ENCODE measurements at places on chromosomes 16 and 17. TPM values are rescaled to one million over a fixed set of nuclear protein-coding genes. Genes with fewer than 3 reads are reported as not detected.

Gene OTOP3
- total RNA-seq, result not detected

Gene ASPHD1
- not detected for total RNA-seq

Gene KRTAP9-2
- total RNA-seq, result not detected

Gene MARVELD3
- not detected for total RNA-seq

Gene KRT39
- total RNA-seq, result not detected

Gene NXN
- total RNA-seq, result 0.52 TPM

Gene RSL1D1
- 239 TPM for total RNA-seq

Gene CCL8
- not detected for total RNA-seq

Gene CCDC144A
- total RNA-seq, result 3.8 TPM

Gene SLFN13
- total RNA-seq, result 15.1 TPM

Gene KRTAP4-4
- not detected for total RNA-seq

Gene SLC6A4
- total RNA-seq, result 1.4 TPM

Gene BAHCC1
- total RNA-seq, result 2.0 TPM

Gene ICAM2
- total RNA-seq, result 40.1 TPM

Gene ITGB3
- 66.3 TPM for total RNA-seq

Gene CCL16
- not detected for total RNA-seq

Gene ANKRD40CL
- 0.21 TPM for total RNA-seq

Gene KRTAP9-4
- not detected for total RNA-seq

Gene TMC5
- total RNA-seq, result 0.10 TPM

Gene MMP15
- 0.10 TPM for total RNA-seq

Gene INO80E
- 32.0 TPM for total RNA-seq

Gene CACNA1H
- 0.52 TPM for total RNA-seq

Gene RCVRN
- total RNA-seq, result 0.10 TPM

Gene CTDNEP1
- total RNA-seq, result 38.8 TPM

All from mononuclear cell (primary cell).